Panc1 (cell line): ENCODE measurements at places on chromosomes 16 and 17.

- H3K27ac ChIP-seq = no peak overlapping the region
- H3K4me1 ChIP-seq = no peaks in the 10 kb centered on the region
- peaks cover 2% of the 10 kb centered on the region; the same call in 1 of the 2 replicates for H3K27me3 ChIP-seq
- no peak for DNase-seq
These were observed 218.5 kb upstream of the RPL38 start for GRCh38 chr17:73984941-73985340.

GRCh38 chr16:27169511-27170071 is 33.7 kb upstream of the KDM8 start:
- no peak overlapping the region for H3K4me3 ChIP-seq
- H3K27me3 ChIP-seq = no peaks in the 10 kb centered on the region
- H3K36me3 ChIP-seq = no peaks in the 10 kb centered on the region
- no peak overlapping the region for H3K27ac ChIP-seq
- DNase-seq = no peak

GRCh38 chr16:88144028-88144511 is 192.8 kb downstream of the BANP start:
- H3K4me3 ChIP-seq = no peak overlapping the region
- H3K36me3 ChIP-seq = no peaks in the 10 kb centered on the region
- H3K4me1 ChIP-seq = no peaks in the 10 kb centered on the region
- H3K27ac ChIP-seq = no peak overlapping the region
- DNase-seq = no peak
- no peaks in the 10 kb centered on the region for H3K27me3 ChIP-seq

DNA sequence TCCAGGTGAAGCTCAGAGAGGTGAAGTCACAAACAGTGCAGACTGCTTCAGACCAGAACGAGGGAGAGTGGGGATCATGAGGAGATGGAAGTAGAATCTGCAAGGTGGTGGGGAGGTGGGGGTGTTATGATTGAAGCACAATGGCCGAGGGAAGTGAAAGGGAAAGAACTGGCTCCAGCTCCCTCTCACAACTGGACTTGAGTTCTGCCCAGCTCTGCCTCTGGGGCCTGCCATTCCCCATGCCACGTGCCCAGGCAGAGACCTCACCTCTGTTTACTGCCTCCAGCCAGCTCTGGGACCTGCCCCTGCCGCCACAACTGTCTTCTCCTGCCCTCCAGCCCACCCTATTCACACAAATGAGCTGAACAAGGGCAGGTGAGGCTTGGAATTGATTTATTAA is 2.5 kb downstream of the PNMT start:
- peaks cover 20% of the 10 kb centered on the region for H3K4me1 ChIP-seq
- no peak overlapping the region for H3K4me3 ChIP-seq
- H3K27me3 ChIP-seq = no peaks in the 10 kb centered on the region
- no peaks in the 10 kb centered on the region for H3K36me3 ChIP-seq
- DNase-seq = no peak
